ENCODE measurements at places on chromosomes 11 and 22.

- no peak for DNase-seq
These were observed 129.0 kb upstream of the PARVA start for GRCh38 chr11:12248330-12248729.

DNA sequence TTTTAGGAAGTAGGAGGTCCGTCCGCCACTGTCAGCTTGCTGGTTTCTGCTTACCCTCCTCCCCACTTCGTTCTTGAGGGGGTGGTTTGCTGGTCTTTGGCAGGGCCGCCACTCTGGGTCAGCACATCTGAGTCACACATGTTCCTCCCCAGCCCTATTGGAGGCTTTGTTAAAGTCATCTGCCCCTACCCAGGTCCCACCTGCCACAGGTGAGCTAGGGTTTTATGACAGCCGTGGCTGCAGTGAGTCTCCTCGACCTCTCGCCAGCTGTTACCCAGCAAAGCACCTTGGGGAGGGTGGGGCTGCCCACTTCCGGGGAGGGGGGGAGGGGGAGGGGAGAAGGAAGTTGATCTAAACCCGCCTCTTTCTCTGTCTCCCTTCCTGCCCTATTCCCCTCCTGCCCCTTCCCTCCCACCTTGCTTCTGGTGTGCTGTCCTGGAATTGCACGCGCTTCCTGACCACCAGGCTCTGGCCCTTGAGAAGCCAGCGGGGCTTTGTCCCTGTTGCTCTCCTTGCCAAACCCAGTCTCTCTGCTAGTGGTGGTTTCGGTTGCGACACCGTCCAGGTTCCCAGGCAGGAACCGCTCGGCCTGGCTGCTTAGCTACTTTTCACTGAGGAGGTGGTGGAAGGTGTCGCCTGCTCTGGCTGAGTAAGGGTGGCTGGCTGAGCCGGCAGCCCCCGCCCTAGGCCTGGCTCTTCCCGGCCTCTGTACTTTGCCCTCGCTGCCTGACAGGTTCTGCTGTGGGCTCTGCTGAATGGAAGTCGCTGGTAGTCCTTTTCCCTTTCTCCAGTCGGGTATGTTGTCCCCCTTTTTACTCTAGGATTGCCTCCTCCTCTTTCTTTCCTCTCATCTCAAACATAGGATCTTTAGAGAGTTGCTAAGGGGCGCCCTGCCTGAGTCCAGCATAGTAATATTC, 28.5 kb downstream of the RCOR2 start:
- DNase-seq: no peak

- no peak for DNase-seq
These were observed 50.0 kb downstream of the RRAS2 start for GRCh38 chr11:14308897-14309387.

- no peak for DNase-seq
These were observed 97.7 kb upstream of the TP53I11 start for GRCh38 chr11:45048313-45048841.

- DNase-seq: no peak
These were observed 51.5 kb downstream of the ALG9 start for GRCh38 chr11:111819829-111820237.

DNA sequence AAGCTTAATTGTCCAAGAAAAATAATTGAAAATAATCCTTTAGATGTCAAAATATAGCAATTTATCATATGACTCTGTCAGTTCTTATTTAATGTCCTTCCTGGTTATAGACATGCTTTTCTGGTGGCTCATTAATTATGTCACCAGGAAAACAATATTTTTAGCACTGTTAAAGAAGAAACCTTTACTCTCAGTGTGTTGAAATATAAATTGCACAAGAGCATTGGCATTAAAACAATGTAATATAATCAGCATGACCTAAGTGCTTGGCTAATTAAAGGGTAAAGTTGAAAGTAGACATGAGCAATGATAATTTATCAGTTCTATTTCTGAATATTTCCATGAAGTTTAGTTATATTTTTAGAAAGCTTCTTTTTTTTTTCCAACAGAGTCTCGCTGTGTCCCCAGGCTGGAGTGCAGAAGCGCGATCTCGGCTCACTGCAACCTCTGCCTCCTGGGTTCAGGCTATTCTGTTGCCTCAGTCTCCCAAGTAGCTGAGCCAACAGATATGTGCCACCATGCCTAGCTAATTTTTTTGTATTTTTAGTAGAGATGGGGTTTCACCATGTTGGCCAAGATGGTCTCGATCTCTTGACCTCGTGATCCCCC, 232.3 kb downstream of the JRKL start:
- no peak for DNase-seq

DNA sequence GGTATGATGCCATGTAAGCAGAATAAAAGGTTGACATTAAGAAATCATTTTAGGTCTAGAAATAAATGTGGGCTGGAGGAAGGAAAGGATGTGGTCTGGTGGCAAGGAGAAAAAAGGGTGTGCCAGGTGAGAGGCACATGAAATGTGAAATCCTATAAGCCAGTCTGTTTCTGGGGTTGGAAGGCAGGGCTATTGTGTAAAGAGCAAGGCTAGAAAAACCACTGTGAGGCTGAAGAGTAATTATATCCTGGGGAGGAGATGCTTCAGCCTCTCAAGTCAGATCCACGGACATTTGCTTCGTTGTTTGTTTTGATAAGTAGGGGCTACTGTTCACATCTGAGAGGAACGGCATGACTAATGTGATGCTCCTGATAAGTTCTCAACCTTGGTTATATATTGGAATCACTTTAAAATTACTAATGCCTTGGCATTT, 77.5 kb upstream of the CTSC start:
- no peak for DNase-seq
